NCI-H2081 treated with DMSO at 0.1 percent for 48 hours (cell line): ENCODE measurements at places on chromosomes 16 and 17.

- no peak for DNase-seq
Observed at GRCh38 chr16:48113471-48113870, 42.3 kb downstream of the ABCC12 start.

DNA sequence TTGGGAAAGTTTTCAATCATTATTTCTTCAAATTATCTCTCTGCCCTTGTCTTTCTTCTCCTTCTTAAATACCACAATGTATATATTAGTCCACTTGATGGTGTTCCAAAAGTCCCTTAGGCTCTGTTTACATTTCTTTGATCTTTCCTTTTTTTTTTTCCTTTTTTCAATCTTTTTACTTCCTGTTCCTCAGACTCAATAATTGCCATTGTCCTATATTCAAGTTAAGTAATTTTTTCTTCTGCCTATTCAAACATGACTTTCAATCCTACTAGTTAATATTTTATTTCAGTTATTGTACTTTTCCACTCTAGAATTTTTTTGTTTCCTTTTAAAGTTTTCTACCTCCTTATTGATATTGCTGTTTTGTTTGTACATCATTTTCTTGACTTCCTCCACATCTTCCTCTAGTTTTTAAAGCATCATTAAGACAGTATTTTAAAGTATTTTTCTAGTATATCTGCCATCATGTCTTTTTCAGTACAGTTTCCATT, 15.8 kb upstream of the UQCRC2 start:
- DNase-seq, result no peak

- DNase-seq, result no peak
Observed at GRCh38 chr17:51087072-51087757, 33.5 kb downstream of the SPAG9 start.

DNA sequence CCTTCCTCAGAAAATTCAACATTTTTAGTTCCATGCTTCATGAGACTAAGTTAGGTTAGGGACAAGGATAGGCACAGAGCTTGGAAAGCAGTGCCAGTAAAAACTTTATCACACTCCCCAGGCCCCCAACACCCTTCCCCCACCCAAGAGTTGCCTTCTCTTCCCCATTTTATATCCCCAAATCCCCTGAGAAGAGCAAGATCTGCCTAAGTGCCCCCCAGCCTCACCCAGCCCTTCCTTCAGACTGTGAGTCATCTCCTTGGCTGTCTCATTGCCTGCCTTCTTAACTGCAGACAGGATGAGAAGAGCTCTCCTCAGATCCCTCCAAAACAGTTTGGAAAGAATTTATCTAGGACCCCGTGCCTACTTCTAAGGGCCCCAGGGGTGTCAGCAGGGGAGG, 55.8 kb downstream of the NEUROD2 start:
- no peak for DNase-seq

DNA sequence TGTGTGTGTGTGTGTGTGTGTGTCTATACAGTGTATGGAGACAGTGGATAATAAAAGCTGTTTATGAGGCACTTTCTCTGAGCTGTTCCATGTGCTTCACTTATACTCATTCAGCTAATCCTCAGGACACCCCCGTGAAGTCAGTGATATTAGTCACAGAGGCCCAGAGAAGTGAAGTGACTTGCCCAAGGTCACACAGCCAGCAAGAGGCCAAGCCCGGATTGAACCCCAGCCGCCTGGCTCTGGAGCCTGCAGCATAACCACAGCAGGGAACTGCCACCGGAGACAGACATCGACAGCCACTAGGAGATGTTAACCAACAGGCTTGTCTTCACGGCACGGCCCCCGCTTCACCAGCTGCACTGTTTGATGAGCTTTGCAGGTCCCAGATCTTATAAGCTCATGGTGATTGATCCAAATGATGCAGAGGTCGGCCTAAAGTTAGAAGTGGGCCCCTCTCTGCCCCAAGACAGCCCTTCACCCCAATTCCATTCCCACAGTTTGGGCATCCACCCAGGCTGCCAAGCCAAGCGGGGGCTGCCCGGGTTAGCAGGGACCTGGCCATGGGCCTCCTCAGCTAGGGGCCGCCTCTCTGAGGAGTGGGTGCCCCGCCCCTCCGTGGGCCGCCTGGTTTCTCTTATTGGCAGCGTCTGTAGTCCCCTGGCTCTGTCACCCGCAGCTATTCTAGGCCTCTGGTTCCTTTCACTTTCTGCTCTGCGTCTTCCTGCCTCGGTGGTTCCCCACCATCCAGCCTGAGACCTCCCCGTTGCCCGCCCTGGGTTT, 30.9 kb downstream of the SOCS1 start:
- no peak for DNase-seq

GRCh38 chr17:59074494-59074893, 32.2 kb downstream of the TRIM37 start:
- no peak for DNase-seq

- no peak for DNase-seq
Observed at GRCh38 chr16:51113236-51114125, 37.6 kb downstream of the SALL1 start.

- DNase-seq, result no peak
Observed at GRCh38 chr17:75832164-75832651, 12.0 kb downstream of the UNC13D start.

- DNase-seq, result no peak
Observed at GRCh38 chr17:47792457-47792856, 29.1 kb downstream of the OSBPL7 start.

DNA sequence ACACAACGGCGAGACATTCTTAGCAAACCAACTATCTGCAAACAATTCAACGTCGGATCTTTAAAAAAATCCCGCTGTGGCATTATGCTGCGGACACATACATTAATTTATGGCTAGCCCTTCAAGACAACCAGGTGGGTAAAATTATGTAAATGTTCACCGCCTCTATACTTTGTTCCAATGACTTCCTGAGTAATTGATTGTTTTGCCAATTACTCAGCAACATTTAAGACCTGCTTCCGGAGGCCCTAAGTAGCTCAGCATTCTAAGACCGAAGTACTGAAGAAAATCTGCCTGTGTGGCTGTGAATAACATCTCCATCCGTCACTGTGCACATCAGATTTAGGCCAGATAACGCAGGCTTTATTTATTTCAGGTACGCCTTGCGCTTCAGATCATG, 23.3 kb downstream of the QPRT start:
- DNase-seq, result no peak

- no peak for DNase-seq
Observed at GRCh38 chr17:43517161-43517560, 29.0 kb downstream of the ETV4 start.

DNA sequence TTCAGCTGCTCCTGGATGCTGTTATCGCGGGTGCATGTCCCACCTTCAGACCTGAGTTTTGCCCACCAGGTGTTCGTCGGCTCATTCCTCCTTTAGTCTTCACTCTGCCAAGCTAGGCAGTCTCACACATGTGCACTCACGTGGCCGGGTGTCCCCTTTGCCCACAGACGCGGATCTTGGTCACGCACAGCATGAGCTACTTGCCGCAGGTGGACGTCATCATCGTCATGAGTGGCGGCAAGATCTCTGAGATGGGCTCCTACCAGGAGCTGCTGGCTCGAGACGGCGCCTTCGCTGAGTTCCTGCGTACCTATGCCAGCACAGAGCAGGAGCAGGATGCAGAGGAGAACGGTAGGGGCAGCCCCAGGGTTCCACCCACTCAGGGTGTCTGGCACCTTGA, 133.1 kb downstream of the ABCC6 start:
- DNase-seq, result no peak

DNA sequence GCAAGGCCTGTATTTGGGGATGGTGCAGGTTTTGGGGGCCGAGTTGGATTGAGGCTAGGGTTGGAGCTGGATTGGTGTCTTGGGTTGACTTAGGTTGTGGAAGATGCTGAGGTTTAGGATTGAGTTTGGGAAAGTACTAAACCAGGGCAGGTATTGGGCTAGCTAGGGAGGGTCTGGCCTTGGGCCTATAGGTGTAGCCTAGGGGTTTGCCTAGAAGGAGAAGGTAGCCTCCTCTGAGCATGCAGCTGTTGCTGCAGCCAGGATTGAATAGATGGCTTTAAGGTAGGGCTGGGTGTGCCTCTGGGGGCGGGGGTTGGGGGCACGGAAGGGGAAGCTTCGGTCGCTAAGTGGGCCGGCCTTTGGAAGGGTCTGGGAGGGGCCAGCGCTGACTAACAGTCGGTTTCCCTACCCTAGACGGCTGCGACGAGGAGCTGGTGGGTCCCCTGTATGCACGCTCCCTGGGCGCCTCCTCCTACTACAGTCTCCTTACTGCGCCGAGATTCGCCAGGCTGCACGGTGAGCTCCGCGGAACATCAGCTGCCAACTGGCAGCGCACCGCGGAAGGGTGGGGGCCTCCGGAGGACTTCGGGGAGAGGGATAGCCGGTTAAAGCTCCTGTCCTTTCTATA, 1.2 kb downstream of the CNTNAP1 start:
- DNase-seq, result no peak
